ENCODE measurements at places on chromosomes 13 and 19. TPM values are rescaled to one million over a fixed set of nuclear protein-coding genes. Genes with fewer than 3 reads are reported as not detected.

The CRX gene
- not detected for total RNA-seq

The TBXA2R gene
- total RNA-seq, result 1.3 TPM

The NCR1 gene
- not detected for total RNA-seq

The PRR19 gene
- 0.84 TPM for total RNA-seq

The ZNF235 gene
- total RNA-seq, result 7.5 TPM

The ZIC5 gene
- total RNA-seq, result under 0.01 TPM

The C2CD4C gene
- total RNA-seq, result 5.9 TPM

The C19orf33 gene
- not detected for total RNA-seq

The SLITRK6 gene
- not detected for total RNA-seq

The UHRF1 gene
- 22.0 TPM for total RNA-seq

Data from dermis blood vessel endothelial cell (primary cell).